ENCODE measurements at places on chromosomes 11 and 22.

- peak; percentile 83 for DNase-seq
Observed at GRCh38 chr22:20130731-20131596, 640 bp upstream of the ZDHHC8 start.

GRCh38 chr11:110243791-110244190, 52.6 kb downstream of the RDX start:
- no peak for DNase-seq

DNA sequence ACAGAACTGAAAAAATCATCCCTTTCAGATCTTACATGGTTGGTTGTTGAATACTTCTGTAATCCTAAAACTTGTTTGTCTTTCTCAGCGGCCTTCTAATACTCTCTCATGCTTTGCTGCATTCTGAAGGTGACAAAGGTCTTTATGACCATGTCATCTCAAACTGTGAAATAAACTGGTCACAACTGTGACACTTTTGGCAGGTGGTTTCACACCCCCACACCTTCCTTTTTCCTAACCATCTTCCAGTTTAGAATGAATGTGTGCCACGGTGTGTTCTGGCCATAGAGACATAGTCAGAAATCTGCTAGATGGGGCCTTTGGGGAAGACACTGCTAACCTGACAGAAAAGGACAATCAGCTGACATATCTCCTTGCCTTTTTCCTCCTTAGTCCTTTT, 14.7 kb upstream of the RFPL3 start:
- no peak for DNase-seq

DNA sequence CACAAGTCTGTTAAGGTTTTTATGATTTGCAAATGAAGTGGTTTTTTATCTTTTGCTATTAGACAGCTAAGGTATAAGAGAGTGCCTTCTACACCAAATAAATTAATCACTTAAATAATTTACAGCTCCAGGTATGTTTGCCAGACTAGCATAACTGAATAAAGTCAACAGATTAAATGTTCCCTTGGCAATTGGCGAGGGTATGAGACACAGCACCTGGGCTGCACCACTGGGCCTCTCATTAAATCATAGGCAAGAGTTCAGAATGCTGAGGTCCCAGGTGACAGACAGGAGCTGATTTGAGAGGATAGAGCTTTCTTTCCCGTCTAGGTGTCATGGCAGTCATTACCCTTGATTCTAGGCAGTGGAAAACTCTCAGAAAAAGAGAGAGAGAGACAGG, 62.6 kb upstream of the WT1 start:
- no peak for DNase-seq

GRCh38 chr11:120424185-120424969, 87.2 kb upstream of the GRIK4 start:
- DNase-seq: no peak

DNA sequence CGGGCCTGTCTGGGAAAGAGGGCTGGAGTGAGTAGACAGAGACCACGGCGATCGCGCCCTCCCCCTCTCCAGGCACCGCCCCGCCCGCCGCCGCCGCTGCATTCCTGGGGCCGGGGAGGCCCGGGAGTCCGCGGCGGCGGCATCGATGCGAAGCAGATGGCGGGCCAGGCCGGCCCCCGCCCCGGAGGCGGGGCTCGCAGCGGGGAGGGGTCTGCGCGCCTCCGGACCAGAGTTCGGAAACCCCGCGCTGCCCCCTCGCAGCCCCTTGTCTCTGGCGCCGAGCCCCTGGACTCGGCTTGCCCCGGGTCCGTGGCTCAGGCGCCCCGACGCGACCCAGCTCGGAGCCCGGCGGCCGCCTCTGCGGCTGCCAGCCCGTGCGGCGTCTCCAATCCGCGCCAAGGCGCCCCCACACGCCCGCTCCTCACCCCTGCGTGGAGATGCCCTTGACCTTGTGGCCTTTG, 1.3 kb downstream of the SCARF2 start:
- no peak for DNase-seq

DNA sequence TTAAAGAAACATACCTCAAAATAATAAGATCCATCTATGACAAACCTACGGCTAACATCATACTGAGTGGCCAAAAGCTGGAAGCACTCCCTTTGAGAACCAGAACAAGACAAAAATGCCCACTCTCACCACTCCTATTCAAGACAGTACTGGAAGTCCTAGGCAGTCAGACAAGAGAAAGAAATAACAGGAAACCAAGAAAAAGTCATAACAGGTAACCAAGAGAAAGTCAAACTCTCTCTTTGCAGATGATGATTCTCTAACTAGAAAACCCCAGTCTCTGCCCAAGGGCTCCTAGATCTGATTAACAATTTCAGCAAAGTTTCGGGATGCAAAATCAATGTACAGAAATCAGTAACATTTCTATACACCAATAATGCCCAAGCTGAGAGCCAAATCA, 35.6 kb downstream of the TMEM123 start:
- no peak for DNase-seq

DNA sequence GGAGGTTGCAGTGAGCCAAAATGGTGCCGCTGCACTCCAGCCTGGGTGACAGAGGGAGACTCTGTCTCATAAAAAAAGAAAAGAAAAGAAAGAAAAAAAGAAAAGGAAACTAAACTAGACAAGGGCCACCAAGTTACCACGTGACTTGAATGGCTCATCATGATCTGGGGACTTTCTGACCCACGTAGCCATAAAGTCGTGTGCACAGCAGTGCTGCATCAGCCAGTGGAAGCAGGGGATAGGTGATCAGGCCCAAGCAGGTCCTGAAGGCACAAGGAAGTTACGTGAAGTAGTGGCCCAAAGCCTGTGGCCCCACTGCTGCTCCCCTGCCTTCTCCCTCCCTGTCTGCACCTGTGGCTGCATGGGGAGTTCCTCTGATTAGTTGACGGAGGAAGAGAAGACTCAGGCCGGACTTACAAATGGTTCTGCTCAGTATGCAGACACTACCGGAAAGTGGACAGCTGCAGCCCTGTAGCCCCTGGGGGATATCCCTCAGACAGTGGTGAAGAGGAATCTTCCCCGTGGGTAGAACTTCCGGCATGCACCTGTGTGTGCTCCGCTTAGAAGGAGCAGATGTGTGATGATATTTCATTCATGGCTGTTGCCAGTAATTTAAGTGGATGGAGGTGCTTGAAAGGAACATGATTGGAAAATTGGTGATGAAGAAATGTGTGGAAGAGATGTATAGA, 18.2 kb upstream of the CD81 start:
- no peak for DNase-seq

Measured in body of pancreas (tissue), 4 donors.